ENCODE measurements at places on chromosomes 3 and 15.

GRCh38 chr3:55486857-55487380 lies at the start of gene WNT5A:
TSS of gene WNT5A (minus strand) at chr3:55487306. CDS start at chr3:55486985, 321 bp downstream.
- no peak for DNase-seq

- DNase-seq: no peak
Measured at GRCh38 chr15:81288040-81288439, 35.9 kb downstream of the STARD5 start.

GRCh38 chr3:102916532-102916931 lies 481.7 kb downstream of the ZPLD1 start:
- no peak for DNase-seq

DNA sequence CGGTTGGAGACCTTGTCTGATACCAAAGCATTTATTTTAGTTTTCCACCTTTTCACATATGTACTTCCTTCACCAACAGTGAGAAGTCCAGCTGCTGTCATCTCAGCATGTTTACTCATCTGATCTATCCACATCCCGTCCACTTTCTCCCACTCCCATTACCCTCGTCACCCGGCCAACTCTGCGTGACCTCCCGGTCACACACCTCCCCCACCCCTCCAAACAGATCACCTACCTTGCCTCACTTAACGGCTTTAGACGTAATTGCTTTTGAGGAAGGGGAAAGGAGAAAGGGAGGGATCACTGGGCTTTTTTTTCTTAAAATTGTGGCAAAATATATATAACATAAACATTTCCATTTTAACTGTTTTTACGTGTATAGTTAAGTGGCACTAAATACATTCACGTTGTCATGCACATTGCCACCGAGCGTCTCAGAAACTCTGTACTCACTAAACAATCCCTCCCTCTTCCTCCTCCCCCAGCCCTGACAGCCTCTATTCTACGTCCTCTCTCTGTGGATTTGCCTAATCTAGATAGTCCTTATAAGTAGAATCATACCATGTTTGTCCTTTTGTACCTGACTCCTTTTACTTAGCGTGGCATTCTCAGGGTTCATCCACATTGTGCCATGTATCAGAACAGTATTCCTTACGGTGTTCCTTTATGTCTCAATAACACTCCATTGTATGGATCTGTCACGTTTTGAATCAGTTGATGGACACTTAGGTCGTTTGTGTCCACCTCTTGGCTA lies 67.2 kb downstream of the LMLN start:
- DNase-seq: no peak

All from RKO (cell line).